ENCODE measurements at places on chromosomes 3 and 15.

- no peak for DNase-seq
Observed at GRCh38 chr3:189143321-189143720, 28.4 kb upstream of the TPRG1 start.

- DNase-seq: no peak
Observed at GRCh38 chr3:27025718-27026117, 343.5 kb downstream of the NEK10 start.

- no peak for DNase-seq
Observed at GRCh38 chr3:56458496-56459103, 9.7 kb downstream of the ERC2 start.

DNA sequence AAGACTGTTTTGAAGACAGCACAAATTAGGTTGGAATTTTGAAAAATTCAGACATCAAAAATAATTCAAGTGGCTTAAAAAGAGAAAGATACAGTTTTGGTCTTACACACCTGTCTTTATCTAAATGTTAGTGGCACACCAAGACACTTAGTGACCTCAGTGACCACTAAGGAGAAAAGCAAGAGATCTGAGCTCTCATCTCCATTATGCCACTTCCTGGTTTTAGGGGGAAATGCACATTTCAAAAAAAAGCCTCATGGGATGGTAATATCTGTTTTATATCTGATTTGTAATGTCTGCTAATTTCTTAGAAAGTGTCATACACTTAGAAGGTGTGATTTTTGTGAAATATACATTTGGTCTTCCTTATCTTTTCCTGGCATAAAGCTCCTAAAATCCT is 16.4 kb downstream of the IL12A start:
- DNase-seq: no peak

- DNase-seq: no peak
Observed at GRCh38 chr3:126696701-126697267, 7.3 kb upstream of the CHCHD6 start.

- no peak for DNase-seq
Observed at GRCh38 chr3:112736386-112736785, 95.4 kb upstream of the CCDC80 start.

- DNase-seq: no peak
Observed at GRCh38 chr3:42702066-42702951, at the start of gene HHATL. Gene HHATL (minus strand): TSS chr3:42702798. CDS start chr3:42700826, 1,972 bp downstream.

- DNase-seq: peak; percentile 60
Observed at GRCh38 chr3:100042166-100042981, 71.9 kb downstream of the FILIP1L start.

DNA sequence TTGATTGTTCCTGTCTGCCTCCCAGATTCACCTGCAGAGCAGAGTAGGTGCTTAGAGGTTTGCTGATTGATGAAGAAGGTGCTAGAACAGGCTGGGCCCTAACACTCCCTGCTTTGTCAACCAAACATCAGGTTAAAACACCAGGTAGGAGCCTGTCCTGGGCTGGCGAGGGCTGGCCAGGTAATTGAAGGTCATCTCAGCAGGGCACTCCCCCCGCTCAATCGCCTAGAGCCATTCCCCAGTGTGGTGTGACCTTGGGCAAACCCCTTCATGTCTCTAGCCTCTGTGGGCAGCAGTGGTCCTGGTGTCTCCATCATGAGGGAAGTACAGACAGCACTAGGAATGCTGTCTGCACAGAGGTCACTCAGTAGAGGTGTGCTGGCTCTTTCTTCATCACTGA is 88.3 kb downstream of the KLF15 start:
- no peak for DNase-seq

- DNase-seq: no peak
Observed at GRCh38 chr3:171847133-171847532, 4.0 kb downstream of the TMEM212 start.
